ENCODE measurements at places on chromosomes 1 and 21.
A peak's percentile ranks its signal among the peaks of the same experiment; 100 is the strongest.

GRCh38 chr1:204306076-204306475 is 53.7 kb downstream of the PLEKHA6 start:
- DNase-seq, result no peak

DNA sequence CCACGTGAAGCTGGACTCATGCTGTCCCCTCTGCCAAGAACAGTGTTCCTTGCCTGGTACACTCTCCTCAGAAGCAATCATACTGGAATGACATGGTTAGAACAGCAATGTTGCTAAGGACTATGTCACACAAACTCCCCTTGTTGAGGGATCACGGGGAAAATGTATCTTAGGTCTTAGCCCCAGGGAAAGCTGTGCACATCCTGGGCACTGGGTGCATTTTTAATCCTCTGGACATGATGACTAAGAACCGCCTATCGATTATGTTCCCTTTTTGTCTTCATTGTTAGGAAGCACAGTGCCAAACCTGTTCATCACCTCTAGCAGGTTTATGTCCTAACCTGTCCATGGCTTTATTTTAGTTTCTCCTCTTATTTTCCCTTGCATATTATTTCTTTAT is 115.1 kb downstream of the HIVEP3 start:
- DNase-seq, result no peak

GRCh38 chr1:43936431-43937151 is 3.0 kb downstream of the ARTN start:
- DNase-seq, result no peak

- DNase-seq, result no peak
Observed at GRCh38 chr1:225354906-225355305, 72.9 kb downstream of the LBR start.

GRCh38 chr1:214983126-214983869 is 99.2 kb upstream of the KCNK2 start:
- no peak for DNase-seq

GRCh38 chr21:35268817-35269216 is 219.7 kb upstream of the RUNX1 start:
- DNase-seq, result no peak

- DNase-seq, result no peak
Observed at GRCh38 chr1:171290621-171291020, 23.4 kb upstream of the FMO4 start.

DNA sequence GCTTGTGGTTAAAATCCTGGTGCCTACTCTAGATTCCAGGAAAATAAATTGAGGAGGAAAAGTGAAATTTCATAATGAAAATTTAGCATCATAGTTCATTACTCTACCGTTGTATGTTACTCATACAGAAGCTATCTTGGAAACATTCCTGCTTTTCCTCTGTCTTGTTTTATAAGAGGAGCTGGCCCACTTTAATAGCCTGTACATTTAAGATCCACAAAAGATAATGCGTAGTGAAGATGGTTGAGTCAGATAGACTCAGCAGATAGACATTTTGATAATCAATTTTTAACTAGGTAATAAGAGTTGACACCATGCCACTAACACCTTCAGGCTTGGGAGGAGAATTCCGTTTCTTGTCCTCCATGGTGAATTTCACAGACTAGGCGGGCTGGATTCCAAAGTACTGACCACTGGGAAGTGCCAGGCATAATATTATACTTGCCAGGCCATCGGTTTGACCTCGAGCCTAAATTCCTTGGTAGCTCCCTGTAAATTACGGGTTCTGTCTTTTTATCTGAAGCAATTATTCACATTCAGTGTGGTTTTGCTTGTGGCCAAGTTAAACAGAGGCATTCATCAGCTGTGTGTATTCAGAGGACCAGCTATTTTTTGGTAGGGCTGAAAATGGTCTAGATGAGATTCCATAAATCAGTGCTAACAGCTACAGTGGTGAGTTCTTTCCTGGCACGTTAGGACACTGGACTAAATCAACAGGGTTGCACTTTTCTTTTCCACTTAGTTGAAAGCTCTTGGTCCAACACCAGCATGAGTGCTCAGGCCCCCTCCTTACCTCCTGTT is 111.9 kb upstream of the KAZN start:
- DNase-seq, result no peak

DNA sequence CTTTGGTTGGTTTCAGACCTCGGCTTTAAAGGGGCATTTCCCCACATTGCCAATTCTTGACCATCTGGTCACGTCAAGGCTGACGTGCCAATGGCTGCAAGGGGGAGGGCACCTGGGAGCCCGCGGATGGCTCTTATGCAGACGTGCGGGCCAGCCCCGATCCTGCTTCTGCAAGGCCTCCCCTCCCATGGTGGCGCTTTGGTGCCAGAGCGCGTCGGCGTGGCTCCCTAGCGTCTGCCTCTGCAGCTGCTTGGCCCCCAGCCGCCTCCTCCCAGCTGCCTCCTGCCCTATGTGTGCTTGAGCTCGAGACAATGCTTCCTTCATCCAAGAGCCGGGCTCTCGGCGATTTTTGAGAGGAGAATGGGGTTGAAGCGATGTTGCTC is 29.1 kb downstream of the SKI start:
- peak; percentile 90 for DNase-seq

GRCh38 chr1:154992721-154993571 is 440 bp upstream of the LENEP start:
- DNase-seq, result no peak

GRCh38 chr1:228306275-228307217 is 98.7 kb downstream of the OBSCN start:
- DNase-seq, result no peak

DNA sequence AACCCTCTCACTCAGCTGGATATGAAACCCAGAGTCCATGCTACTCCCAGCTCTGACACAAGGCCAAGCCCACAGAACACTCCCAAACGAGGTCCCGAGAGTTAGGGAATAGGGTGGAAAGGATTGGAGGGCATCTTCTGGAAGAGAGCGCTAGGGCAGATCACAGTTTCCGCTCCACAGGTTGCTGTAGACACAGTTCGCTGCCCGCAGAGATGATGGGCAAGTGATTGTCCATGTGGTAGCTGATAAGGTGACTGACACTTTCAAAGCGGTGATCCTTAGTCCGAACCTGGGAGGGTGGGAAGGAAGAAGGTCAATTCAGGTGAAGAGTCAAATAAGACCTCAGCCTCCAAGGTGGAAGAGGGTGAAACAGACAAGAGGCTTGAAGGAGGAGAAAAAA is 2.1 kb upstream of the PYGO2 start:
- no peak for DNase-seq

DNA sequence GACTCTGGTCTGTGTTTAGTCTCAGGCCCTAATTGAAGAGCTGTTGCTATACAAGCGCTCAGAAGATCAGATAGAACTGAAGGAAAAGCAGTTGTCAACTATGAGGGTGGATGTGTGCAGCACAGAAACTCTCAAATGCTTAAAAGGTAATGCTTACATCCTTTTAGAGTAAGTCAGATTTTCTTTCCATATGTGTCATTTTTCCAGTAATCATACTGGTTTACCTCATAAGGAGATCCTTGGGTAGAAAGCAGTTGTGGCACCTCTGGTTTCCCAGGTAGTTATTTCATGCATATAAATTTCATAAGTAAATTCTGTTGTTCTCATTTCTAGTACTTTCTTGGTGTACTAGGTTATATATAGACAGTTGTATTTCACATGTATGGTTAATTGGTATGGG is 43.0 kb upstream of the TARS2 start:
- DNase-seq, result no peak

DNA sequence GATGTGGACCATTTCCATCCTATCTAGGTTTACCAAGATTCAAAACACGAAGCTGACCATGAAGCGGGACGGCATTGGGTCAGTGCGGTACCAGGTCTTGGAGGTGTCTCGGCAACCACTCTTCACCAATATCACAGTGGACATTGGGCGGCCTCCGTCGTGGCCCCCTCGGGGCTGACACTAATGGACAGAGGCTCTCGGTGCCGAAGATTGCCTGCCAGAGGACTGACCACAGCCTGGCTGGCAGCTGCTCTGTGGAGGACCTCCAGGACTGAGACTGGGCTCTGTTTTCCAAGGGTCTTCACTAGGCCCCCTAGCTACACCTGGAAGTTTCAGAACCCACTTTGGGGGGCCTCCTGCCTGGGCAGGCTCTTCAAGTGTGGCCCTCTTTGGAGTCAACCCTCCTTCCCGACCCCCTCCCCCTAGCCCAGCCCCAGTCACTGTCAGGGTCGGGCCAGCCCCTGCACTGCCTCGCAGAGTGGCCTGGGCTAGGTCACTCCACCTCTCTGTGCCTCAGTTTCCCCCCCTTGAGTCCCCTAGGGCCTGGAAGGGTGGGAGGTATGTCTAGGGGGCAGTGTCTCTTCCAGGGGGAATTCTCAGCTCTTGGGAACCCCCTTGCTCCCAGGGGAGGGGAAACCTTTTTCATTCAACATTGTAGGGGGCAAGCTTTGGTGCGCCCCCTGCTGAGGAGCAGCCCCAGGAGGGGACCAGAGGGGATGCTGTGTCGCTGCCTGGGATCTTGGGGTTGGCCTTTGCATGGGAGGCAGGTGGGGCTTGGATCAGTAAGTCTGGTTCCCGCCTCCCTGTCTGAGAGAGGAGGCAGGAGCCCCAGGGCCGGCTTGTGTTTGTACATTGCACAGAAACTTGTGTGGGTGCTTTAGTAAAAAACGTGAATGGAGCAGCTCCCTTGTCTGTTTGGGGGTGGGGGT is 864 bp upstream of the CCDC24 start:
- DNase-seq, result no peak

- DNase-seq, result no peak
Observed at GRCh38 chr1:82710091-82710490, 909.4 kb downstream of the ADGRL2 start.

DNA sequence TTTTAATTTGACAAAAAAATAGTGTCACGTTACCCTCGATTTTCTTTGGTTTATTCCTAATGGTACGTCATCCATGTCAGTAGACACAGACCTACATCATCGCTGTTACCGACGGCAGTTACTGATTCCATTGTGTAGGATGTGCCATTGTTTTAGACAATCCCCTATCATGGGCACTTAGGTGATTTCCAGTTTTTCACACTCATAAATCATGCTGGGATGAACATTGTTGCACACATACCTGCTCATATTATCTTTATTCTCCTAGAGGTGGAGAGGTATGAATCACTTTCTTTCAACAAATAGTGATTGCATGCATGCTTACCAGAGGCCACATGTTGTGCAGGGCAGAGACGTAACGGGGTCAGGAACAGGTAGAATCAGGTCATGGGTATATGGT is 79.7 kb upstream of the EFHD2 start:
- DNase-seq, result no peak

- DNase-seq, result peak; percentile 80
Observed at GRCh38 chr1:3410142-3410925, 44.1 kb upstream of the ARHGEF16 start.

DNA sequence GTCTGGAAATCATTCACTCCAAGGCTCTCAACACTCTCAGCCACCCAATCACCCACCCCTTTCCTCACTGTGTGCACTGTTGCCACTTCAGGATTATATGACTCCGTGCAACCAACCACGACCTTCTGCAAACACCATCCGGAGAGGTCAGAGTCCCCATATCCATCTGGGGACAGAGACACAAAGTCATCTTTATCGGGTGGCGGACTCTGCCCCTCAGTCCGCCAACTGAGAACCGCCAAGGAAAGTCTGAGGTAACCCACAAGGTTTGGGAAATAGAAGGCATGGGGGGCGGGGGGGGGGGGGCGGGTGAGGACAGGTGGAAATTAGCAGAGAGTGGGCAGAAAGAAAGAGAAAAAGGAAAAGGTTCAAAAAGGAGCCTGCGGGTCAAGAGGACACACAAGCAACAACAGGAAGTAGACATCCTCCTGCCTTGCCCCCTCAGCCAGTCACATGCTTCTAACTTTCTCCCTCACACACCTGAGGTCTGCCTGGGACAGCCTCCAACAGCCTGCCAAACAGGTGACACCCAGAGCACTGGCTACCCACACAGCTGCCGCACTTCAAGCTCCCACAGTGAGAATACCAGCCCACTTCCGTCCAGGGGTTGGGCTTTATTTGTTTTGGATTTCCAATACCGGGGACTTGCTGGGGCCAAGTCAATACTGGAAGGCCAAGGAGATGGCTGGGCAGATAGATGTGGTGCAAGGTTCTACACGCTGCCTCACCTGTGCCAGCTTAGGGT is 58.1 kb downstream of the SSBP3 start:
- DNase-seq, result no peak

DNA sequence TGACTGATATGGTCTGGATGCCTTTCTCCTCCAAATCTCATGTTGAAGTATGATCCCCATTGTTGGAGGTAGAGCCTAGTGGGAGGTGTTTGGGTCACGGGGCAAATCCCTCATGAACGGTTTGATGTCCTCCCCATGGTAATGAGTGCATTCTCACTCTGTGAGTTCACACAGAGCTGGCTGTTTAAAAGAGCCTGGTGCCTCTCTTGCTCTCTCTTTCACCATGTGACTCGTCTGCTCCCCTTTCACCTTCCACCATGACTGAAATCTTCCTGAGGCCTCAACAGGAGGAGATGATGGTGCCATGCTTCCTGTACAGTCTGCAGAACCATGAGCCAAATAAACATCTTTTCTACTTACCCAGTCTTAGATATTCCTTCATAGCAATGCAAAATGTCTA is 30.2 kb downstream of the ALDH9A1 start:
- DNase-seq, result no peak

GRCh38 chr21:33428669-33429068 is 25.5 kb downstream of the IFNGR2 start:
- DNase-seq, result no peak

DNA sequence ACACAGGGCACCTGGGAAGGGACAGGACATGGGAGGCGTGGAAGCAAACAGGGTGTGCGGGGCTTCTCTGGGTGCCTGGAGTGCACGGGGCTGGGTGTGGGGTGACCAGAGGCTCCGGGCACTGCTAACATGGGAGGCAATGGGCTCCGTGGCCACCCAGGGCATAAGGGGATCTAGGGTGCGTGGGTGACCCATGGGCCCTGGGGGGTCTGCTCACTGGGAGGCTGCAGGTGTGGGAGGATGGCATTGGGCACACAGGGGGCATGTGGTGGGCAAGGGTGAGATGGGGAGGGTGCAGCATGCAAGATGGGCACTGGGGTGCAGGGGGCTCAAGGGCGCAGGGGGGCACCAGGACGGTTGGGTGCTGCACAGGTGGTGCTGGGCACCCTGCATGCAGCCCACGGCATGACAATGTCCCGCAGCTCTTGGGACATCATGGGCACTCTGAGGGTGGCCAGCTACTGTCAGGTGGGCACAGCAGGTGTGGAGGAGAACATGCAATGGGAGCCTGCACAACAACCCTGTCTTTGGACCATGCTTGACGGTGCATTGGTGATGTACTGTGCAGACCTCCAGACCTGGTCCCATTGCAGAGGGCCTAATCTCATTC is 15.1 kb downstream of the TRIM11 start:
- DNase-seq, result no peak

DNA sequence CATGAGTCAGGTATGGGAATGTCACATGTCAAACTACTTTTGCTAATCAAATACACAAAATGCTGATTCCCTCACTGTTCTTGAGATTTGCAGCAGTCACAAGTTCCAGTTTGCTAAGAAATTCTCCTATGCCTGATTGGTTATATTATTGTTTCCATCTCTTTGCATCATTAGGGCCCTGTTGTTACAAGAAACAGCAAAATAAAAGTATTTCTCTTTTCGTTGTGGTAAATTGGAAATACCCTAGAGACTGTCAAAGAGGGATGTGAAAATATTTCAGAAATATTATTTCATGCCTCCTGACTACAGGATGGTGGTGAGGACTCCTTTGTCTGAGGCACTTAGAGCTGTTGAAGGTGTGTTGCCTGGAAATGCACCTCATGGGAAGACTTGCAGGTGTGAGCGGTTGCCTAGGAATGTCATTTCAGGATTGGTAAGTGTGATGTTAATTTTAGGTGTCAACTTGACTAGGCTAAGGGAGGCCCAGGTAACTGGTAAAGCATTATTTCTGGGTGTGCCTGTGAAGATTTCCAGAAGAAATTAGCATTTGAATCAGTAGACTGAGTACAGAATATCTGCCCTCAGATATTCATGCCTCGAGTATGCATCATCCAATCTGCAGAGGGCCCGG is 117.4 kb downstream of the ROR1 start:
- DNase-seq, result no peak

All from pons (tissue), 1 donor.